ENCODE measurements at places on chromosomes 1 and 21.

- no peak for DNase-seq
Measured at GRCh38 chr1:205545001-205545919, 40.8 kb downstream of the CDK18 start.

DNA sequence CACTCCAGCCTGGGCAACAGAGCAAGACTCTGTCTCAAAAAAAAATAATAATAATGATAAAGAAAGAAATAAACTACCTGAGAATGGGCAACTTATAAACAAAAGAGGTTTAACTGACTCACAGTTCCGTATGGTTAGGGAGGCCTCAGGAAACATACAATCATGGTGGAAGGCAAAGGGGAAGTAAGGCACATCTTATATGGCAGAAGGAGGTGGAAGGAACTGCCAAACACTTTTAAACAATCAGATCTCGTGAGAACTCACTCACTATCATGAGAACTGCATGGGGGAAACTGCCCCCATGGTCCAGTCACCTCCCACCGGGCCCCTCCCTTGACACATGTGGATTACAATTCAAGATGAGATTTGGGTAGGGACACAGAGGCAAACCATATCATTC, 6.3 kb upstream of the EGLN1 start:
- no peak for DNase-seq

- DNase-seq: no peak
Measured at GRCh38 chr1:26019641-26020315, 1.8 kb upstream of the EXTL1 start.

DNA sequence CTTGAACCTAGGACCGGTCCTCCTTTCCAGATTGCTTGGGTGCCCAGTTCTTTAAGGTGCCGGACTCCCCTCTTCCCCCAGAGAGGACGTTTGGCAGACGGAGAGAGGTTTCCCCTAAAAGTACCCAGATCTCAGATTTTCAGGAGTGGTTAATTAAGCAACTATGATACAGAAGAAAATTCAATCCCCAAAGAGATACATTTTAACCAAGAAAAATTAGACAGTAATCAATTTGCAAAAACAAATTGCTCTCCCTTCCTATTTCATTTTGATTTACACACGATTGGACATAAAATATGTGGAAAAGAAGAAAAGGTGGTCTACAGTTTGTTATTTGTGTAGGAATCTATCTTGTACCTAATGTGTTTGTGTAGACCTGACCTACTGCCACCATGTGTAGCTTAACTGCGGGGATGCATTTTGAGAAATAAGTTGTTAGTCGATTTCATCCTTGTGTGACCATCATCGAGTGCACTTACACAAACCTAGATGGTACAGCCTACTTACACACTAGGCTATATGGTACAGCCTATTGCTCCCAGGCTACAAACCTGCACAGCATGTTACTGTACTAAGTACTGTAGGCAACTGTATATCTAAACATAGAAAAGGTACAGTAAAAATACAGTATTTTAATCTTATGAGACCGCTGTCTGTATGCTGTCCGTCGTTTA, 755 bp downstream of the RPAP2 start:
- no peak for DNase-seq

GRCh38 chr1:192914696-192915095, 105.9 kb downstream of the RGS2 start:
- DNase-seq: no peak

DNA sequence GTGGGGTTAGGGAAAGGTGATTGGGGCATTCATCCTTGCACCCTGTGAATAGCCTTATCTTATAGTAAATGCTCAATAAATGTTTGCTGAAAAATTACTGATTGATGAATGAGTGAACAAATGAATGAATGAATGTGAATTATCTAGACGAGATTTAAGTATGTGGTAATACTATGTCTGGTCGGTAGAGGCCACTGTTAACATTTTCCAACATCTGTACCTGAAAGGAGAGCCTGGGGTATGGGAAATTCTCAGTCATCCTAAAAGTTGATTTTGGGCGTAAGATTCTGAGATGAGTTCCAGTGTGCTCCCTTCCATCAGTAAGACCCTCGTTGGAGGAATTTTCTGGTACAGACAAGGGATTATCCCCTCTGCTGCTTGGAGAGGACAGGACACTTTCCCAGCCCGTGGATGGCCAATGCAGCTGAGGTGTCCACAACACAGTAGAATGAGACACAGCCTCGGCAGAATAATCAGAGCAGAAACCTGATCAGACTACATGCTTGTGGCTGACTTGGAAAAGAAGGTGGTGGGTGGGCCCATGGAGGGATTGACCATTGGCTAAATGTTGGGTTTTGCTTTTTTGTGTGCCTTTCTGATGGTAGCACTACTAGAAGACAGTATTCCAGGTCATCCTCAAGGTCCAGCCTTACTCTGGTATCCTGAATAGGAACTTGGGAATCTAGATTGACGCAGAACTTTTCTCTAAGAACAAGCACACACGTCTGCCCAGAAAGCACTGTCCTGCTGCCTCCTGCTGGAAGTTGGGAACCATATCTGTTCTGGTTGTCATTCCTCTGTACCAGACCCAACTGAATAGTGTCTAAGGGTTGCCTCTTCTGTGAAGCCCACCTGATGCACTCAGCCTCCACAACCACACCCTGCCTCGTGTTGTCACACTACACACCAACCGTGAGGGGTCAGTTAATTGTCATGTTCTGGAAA, 262.0 kb downstream of the TNR start:
- no peak for DNase-seq

- no peak for DNase-seq
Measured at GRCh38 chr1:59697150-59697800, 117.5 kb upstream of the HOOK1 start.

DNA sequence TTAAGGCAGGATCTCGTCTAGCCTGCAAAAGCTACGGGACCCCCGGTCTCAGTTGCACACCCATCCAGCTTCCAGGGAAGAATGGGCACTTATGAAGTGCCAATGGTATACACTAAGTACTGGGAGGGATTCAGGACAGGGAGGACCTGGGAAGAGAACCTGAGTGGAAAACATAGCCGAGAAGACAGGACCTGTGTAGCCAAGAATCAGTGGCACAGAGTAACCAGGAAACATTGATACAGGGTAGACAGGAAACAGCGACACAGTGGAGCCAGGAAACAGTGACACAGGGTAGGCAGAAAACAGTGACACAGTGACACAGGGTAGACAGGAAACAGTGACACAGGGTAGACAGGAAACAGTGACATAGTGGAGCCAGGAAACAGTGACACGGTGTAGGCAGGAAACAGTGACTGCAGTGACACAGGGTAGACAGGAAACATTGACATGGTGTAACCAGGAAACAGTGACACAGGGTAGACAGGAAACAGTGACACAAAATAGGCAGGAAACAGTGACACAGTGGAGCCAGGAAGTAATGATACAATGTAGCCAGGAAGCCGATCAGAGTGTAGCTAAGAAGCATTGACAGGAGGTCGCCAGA, 138.0 kb upstream of the ARHGEF16 start:
- DNase-seq: no peak

GRCh38 chr1:245700631-245701030, 545.8 kb downstream of the KIF26B start:
- DNase-seq: no peak

DNA sequence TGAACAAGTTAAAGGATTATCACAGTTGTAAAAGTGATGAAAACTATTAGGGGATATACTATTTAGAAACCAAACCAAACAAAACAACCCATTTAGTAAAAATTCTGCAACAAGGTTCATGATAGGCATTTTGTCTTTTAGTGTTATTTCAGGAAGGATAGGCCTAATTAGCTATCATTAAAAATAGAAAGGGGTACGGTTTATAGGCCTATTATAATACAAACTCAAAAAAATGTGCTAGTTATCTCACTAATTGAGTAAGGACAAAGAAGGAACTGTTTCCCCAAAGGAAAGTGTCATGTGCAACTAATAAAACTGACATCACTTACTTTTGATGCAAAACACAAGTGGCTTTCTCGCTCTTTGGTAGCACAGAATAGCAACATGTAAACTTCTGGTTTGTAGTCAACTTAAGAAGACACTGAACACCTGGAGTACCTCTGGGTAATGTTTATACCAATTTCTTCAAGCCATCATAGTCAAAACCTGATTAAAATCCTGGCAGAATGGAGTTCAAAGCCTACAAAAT, 28.5 kb downstream of the SLC16A1 start:
- DNase-seq: no peak

GRCh38 chr1:8661185-8662110, 156.0 kb downstream of the RERE start:
- no peak for DNase-seq

DNA sequence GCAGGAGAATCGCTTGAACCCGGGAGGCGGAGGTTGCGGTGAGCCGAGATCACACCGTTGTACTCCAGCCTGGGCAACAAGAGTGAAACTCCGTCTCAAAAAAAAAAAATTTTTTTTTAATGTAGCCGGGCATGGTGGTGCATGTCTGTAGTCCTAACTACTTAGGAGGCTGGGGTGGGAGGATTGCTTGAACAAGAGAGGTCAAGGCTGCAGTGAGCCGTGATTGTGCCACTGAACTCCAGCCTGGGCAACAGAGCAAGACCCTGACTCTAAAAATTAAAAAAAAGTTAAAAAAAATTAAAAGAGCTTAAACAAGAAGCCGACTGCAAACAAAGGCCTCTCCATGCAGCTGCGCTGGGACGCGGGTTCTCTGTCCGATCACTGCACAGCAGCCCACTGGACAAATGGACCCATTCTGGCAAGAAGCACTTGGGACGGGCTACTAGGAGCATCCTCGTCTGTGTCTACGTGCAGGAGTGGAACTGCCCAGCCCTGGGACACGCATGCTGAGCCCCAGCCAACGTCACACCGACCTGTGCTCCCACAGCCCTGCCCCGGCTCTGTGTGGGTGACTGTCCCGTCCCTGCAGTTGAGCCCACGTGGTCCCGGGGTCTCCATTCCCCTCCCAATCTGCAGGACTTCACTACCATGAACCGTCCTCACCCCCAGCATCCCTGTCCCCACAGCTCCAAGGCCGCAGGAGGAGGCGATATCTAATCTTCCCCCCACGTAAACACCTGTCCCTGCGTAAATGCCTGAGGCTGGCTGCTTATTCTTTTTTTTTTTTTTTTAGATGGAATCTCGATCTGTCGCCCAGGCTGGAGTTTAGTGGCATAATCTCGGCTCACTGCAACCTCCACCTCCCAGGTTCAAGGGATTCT, 12.3 kb downstream of the SLC35E2B start:
- DNase-seq: no peak
